Subcutaneous preadipocyte (primary cell): ENCODE measurements at places on chromosomes 1 and 21. TPM values are rescaled to one million over a fixed set of nuclear protein-coding genes. Genes with fewer than 3 reads are reported as not detected.

Gene FOXO6
- total RNA-seq = under 0.01 TPM in 1 of 2 replicates, not detected in the other

Gene OR2T8
- total RNA-seq = not detected in 2 replicates

Gene SUMO3
- total RNA-seq = 69.0 and 84.1 TPM in 2 replicates

Gene NOS1AP
- total RNA-seq = not detected in 2 replicates

Gene ZNF683
- not detected in 2 replicates for total RNA-seq

Gene ACKR1
- not detected in 2 replicates for total RNA-seq

Gene MXRA8
- total RNA-seq = 243 and 326 TPM in 2 replicates

Gene EXO1
- 14.7 and 29.5 TPM in 2 replicates for total RNA-seq
